Fibroblast of pulmonary artery (primary cell): ENCODE measurements at places on chromosomes 4 and X.

DNA sequence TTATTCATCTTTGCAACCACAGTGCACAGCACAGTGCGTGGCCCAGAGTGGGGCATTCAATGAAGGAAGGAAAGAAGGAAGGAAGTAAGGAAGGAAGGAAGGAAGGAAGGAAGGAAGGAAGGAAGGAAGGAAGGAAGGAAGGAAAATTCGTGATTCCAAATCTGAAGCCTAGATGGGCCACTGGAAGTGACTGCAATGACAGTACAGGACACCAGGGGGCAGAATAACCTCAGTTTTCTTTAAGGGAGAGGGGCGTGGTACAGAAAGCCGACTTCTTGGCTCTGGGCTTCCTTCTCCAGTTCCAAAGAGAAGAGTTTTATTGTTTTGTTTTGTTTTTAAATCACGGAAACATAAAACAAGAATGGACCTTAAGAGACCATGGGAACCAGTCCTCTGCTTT, 47.8 kb downstream of the APLN start:
- peak; percentile 61 for DNase-seq

GRCh38 chr4:109183931-109184490, 118.4 kb downstream of the COL25A1 start:
- peak; percentile 11 for DNase-seq

DNA sequence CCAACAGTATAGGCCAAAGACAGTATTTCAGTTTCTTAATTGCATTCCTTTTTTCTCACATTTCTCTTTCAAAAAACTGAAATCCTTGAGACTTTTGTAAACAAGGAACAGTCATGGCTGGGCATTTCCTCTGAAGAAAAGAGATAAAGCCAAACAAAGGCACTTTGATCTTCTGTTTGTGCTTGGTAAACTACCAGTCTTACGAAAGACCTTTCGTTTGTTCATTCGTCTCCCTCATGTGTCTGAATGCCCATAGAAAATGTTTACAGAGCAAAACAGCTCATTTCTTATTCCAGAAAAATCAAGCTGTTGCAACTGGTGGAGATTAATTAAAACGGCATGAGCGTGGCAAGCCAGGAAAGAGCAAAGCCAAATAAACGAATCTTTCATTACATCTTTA, 178.0 kb downstream of the GASK1B start:
- peak; percentile 46 for DNase-seq

GRCh38 chr4:120130786-120131185, 64.1 kb upstream of the MAD2L1 start:
- no peak for DNase-seq

- DNase-seq, result no peak
Measured at GRCh38 chr4:85448906-85449890, 25.8 kb upstream of the ARHGAP24 start.
